GM13977 (cell line): ENCODE measurements at places on chromosomes 3 and 15.

DNA sequence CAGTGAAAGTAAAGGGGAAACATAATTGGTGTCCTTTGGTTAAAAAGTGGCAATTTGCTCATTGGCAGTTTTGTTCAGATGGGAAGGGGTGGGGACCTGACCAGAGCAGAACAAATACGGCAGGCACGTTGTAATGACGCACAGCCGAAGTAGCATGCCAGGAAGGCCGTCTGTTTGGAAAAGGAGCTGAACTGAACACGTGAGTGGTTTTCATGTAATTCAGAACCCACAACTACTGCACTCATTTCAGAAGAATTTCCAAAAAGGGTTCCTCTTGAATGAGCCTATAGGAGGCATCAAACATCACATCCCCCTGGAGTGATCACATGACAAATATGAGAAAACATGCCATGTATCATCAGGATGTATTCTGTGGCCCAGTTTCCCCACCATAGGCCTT is 42.9 kb upstream of the LMCD1 start:
- DNase-seq = no peak

- no peak for DNase-seq
Observed at GRCh38 chr3:158053386-158053785, 52.8 kb downstream of the SHOX2 start.

- no peak for DNase-seq
Observed at GRCh38 chr15:74327756-74328155, 39.7 kb downstream of the CYP11A1 start.

GRCh38 chr3:115436767-115437301 is 186.5 kb upstream of the GAP43 start:
- DNase-seq = no peak

GRCh38 chr3:89300526-89300925 is 193.1 kb downstream of the EPHA3 start:
- no peak for DNase-seq
